Astrocyte of the hippocampus (primary cell): ENCODE measurements at places on chromosomes 13 and 19.

GRCh38 chr13:19519049-19519448 is 42.3 kb downstream of the TPTE2 start:
- DNase-seq: no peak

DNA sequence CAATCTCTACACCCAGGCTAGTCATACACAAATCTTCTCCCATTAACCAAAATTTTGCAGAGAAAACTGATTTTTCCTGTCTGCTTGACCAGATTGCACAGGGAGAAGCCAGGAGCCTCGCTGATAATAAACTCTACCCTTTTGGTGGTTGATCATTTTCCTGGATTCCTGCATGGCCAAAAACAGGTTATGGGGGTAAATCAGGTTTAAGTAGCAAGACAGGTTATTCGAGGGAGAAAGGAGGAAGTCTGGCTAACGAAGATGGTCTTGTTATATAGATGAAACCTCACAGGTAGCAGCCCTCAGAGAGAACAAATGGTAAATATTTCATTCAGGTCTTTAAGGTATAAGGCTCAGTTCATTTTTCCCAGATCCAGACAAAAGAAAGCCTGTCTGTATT is 16.0 kb upstream of the CEACAM6 start:
- no peak for DNase-seq

- DNase-seq: no peak
Measured at GRCh38 chr13:85608255-85608829, 190.9 kb downstream of the SLITRK6 start.

GRCh38 chr13:112710855-112711527 is 21.2 kb downstream of the ATP11A start:
- DNase-seq: no peak

DNA sequence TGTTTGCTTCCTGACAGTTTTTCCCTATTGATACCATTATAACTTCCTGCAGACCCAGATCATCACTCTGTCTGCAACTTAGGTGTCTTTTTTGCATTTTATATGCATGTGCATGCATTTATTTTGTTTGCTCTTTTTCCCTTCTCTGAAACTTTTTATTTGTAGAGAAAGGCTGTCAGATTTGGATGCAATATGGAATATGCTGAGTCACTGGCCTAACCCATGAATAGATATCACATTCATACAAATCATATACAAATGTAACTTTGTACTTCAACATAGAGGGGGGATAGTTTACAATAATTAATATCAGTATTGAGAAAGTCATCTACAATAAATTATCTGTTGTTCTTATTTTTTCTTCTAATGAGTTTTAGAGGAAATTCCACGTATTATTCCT is 1465.0 kb downstream of the EFNB2 start:
- no peak for DNase-seq

DNA sequence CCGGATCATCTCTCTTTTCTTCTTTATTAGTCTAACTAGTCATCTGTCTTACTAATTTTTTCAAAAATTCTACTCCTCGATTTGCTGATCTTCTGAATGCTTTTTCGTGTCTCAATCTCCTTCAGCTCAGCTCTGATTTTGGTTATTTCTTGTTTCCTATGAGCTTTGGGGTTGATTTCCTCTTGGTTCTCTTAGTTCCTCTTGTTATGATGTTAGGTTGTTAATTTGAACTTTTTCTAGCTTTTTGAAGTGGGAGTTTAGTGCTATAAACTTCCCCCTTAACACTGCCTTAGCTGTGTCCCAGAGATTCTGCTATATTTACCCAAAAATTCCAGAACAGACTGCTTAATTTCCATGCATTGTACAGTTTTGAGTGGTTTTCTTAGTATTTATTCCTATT is 3.4 kb downstream of the FCAR start:
- DNase-seq: no peak

- DNase-seq: no peak
Measured at GRCh38 chr13:112953591-112954487, 15.2 kb upstream of the MCF2L start.

DNA sequence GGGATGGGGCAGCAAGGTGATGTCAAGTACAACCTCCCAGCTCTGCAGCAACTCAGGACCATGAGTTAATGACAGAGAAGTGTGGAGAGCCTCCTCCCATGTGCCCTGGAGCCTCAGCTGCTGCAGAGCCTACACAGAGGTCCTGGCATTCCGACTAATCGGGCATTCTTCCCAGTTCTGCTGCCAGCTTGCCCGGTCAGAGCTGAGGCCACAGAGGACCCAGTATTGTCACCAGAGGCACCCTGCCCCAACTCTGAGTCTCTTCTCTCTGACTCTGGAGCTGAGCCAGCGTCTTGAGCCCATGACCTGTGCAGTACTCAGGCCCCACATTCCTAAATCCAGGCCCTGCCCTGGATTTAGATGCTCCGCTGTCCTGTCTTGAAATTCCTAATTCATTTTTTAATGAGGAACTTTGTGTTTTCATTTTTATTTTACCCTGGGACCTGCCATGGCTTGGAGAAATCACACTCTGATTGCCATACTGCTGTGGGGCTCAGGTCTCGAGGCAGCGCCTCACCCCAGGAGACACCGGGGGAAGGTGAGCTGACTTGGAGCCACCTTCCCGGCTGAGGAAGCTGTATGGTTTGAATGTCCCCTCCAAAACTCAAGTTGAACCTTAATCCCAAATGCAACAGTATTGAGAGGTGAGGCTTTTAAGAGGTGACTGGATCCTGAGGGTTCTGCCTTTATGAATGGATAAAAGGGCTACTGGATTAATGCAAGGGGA is 144.9 kb upstream of the ZNF507 start:
- no peak for DNase-seq

- DNase-seq: peak; percentile 76
Measured at GRCh38 chr13:51818781-51819511, 15.0 kb upstream of the DHRS12 start.

DNA sequence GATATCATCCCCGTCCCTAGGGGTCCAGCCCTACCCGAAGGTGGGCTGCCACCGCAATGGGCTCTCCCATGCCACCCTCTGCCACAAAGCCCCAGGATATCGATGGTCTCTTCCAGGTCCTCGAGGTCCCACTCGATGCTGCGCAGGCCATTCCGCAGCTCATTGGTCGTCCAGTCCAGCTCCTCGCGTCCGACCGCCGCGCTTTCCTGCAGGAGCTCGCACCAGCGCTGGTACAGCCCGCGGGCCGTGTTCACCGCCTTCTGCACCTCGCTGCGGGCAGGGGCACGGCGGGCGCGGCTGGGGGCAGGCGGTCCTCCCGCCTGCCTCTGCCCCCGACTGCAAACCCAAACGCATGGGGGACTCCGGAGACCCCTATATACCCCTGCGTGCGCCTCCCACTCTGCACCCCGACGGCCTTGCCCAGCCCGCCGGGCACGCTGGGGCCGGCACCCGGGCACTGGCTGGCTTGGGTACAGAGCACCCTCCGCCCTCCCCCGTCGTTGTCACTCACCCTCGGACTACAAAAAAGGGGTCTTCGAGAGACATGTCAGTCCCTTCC is 468 bp downstream of the STX10 start:
- peak; percentile 75 for DNase-seq

DNA sequence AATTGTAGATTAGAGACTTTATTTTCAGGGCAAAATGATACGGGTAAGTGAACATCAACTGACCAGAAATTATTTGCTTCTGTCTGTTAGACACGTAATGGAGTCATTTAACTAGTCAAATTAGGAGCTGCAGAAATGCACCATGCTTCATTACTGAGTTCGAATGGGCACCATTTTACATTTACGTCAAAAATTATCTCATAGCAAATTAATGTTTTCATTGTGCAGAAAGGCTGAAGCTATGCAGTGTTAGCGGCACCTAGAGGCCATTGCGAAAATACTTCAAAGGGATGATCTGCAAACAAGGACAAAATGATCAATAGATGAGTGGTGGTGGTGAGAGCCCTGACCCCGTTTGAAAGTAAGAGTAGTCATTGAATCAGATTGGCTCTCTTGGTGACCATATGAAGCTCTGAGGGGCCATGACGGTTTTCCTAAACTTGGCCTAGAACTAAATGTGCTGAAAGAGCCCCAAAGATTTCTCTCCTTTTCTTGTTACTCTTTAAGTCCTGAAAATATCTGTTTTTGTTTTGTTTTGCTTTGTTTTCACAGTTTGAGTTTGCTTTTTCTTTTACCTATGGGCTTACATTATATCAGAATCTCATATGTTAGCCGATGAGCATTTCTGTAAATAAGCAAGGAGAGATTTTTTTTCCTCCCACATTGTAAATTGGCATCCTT is 277.9 kb downstream of the ZNF536 start:
- DNase-seq: peak; percentile 66

DNA sequence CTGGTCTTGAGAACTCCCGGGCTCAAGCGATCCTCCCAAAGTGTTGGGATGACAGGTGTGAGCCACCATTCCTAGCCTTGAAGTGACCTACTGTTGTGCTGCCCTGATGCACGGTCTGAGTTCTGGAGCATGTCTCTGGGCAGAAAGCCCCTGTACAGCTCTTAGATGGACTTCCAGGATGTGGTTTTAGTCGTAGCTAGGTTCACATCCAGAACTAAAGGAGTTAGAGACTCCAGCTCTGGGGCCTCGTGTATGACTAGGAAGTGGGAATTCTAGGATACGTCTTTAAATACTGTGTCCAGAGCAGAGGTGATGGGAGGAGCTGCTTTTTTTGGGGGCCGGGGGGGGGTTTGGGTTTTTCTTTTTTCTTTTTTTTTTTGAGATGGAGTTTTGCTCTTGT is 12.2 kb downstream of the UPF1 start:
- DNase-seq: no peak

DNA sequence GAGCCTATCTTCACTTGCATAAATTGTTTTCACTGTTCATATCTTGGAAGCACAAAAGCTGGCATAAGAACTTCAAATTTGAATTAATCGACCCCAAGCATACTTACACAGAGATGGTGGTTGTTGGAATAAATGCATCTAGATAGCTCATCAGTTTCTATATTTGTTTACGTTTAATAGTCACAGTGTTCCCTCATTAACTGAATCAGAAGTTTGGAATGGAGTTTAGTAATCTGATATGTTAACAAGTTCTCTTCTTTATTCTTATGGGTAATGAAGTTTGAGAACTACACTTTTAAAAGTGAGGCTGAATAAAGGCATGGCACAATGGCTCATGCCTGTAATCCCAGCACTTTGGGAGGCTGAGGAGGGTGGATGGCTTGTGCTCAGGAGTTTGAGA is 886.7 kb upstream of the PCDH20 start:
- no peak for DNase-seq

DNA sequence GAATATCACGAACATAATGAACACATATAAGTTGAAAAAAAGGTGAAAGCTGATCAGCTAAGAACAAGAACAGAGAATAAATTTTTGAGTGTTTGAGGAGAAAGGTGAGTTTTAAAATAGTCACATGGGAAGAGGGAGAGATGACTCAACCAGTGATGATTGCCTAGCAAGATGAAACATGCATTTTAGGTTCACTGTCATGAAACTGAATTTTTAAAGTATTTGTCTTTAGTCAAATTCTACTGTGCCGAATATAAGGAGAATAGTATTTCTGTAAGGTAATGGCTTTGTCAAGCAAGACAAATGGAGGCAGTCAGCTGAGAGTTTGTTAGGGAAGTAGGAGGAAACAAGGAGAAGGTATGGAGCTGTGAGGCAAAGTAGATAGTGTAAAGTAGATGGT is 2557.4 kb downstream of the PCDH9 start:
- DNase-seq: no peak

GRCh38 chr19:15669891-15670290 is 3.0 kb upstream of the CYP4F12 start:
- DNase-seq: no peak

- DNase-seq: no peak
Measured at GRCh38 chr19:54889566-54889965, 15.5 kb downstream of the FCAR start.

- DNase-seq: no peak
Measured at GRCh38 chr13:75180805-75181455, 301.0 kb downstream of the TBC1D4 start.

DNA sequence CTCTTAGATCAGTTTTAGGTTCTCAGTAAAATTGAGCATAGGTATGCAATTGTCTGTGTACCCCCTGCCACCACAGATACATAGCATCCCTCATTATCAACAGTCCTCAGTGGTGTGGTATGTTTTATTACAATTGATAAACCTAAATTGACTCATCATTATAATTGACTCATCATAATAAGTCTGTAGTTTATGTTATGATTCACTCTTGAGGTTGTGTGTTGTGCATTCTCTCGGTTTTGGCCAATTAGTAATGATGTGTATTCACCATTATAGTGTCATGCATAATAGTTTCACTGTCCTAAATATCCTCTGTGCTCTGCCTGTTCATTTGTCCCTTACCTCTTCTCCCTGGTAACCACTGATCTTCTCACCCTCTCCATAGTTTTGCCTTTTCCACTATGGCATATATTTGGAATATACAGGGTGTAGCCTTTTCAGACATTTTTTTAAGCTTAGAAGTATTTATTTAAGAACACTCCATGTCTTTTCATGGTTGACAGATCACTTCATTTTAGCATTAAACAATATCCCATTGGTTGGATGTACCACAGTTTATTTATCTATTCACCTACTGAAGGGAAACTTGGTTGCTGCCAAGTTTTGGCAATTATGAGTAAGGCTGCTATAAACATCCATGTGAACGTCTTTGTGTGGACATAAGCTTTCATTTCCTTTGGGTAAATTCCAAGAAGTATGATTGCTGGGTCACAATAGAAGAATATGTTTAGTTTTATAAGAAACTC is 1620.6 kb upstream of the MIR17HG start:
- DNase-seq: peak; percentile 22

DNA sequence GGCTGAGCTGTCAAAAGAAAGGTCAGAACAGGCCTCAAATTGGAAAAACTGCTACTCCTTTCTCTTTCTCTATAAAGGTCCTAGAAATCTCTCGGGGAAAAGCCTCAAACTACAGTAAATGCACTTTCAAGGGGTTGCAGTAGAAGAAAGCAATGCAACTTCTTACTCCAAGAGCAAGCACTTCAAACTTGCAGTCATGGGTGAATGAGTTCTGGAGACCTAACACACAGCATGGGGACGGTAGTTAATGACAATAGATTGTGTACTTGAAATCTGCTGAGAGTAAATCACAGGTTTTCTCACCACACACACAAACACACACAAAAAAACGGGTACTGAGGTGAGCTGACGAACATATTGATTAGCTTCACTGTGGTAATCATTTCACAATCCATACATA is 11.8 kb downstream of the TUBGCP3 start:
- DNase-seq: no peak
